ENCODE measurements at places on chromosomes 6 and 20.

DNA sequence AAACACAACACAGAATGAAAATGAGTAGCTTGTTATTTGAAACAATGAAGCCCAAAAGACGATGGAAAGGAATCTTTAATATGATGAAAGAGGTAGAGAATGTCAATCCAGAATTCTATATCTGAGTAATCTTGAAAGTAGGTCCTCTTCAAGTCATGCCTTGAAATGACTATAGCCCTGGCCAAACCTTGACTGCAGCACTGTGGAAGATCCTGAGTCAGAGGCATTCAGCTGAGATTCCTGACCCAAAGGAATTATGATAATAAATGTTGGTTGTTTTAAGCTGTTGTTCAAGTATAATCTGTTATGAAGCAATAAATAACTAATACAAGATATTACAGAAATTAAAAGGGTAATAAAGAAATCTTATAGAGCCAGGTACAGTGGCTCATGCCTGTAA, 64.8 kb downstream of the IBTK start:
- DNase-seq: peak; percentile 77

- DNase-seq: peak; percentile 40
Observed at GRCh38 chr6:72048080-72048479, 161.7 kb downstream of the RIMS1 start.

GRCh38 chr6:12112540-12113189, 100.6 kb downstream of the HIVEP1 start:
- DNase-seq: no peak

GRCh38 chr6:149057464-149057840, 260.1 kb upstream of the TAB2 start:
- no peak for DNase-seq

DNA sequence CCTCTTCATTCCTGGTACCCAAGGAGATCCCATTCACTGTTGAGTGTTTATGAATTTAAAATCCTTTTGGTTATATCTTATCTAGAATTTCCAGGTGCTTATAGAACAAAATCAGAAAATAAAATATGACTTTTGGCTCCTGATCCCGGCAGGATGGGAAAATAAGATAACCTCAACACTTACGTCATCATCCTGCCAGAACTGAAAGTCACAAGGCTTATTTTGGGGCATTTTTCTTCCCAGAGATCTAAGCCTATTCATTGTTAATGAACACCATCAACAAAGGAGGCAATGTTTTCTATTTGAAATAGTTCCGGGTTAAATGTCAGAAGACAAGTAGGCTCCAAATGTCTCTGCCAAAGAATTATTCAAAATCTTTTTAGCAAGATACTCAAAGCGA, 580.6 kb downstream of the TFAP2A start:
- no peak for DNase-seq

DNA sequence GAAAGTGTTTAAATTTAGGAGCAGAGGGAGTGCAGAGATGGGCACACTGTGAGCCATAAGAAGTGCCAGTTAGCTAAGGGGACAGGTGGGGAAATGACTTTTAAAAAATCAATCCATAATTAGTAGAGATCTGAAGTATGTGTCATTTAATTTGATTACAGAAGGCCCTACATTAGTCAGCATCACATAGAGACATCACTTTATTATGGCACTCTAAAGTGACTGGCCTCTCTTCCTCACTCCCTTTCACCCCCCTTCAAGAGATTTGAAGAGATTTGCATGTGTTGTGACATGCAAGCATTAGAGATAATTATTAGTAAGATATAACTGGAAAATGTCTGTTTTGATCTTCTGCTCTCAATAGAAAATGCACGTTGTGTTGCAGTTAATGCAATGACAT, 86.7 kb downstream of the SLX4IP start:
- DNase-seq: no peak

GRCh38 chr6:143555582-143555981, 44.1 kb upstream of the FUCA2 start:
- DNase-seq: no peak

DNA sequence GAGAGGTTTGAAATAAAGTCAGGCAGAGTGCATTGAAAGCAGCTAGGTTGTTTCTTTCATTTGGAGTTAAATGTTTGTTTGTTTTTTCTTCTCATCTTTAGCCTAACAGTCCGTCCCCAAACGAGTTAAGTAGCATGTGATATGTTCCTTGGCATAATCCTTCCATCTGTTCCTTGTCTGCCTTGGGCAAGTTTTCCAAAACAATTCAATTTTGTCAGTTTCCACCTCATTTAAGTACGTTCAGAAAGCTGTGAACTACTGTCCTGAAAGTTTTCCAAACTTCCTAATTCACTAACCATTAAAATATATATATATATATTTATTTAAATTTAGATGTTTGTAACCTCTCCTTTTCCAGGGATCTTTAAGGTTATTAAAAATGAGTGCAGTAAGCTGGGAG, 61.8 kb upstream of the HDAC2 start:
- DNase-seq: no peak

GRCh38 chr6:156021746-156022396, 566.2 kb upstream of the NOX3 start:
- peak; percentile 20 for DNase-seq
